Activated CD4-positive, alpha-beta T cell treated with anti-CD3 and anti-CD28 coated beads, Interleukin-2, amount 50 U/mL, for 1 hour (primary cell): ENCODE measurements at places on chromosomes 3 and 15.

DNA sequence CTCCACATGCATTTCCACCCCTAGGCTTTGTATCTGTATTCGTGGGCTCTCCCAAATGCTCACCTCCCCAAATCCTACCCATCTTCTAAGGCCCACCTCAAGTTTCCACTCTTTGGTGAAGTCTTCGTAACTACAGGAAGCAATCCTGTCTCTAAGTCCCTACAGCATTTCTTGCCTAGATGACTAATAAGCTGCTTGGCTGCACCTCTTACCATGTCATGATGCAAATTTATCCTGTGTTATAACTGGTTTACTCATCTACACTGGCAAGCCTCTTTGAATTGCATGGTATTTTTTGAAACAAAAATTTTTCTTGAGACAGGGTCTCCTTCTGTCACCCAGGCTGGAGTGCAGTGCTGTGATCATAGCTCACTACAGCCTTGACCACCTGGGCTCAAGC, 73.3 kb downstream of the SETMAR start:
- DNase-seq, result no peak

GRCh38 chr15:25366058-25366457, 72.8 kb downstream of the UBE3A start:
- no peak for DNase-seq

DNA sequence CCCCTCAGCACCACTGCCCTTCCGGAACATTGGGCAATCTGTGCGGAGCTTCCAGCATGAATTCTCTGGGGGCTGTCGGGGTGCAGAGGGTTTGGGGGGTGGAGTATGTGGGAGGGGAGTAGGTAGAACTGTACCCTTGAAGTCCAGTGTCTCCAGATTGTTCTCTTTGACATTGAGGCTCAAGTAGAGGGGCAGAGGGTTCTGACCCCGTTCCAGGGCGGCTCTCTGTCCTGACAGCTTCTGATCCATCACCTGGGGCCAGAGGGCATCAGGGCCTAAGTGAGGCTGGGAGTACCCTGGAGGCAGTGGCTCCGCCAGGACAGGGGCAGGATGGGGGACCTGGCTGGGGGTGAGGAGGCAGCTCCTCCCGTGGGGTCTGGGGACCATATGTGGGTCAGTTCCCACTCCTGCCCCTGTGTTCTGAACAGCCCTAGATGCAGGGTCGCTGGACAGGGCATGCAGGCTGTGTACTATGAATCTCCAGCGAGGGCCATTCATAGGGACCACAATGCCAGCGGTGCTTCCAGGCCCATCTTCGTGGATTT, 22.1 kb downstream of the PLA2G4D start:
- DNase-seq, result no peak

GRCh38 chr3:37204314-37204713, 29.9 kb upstream of the LRRFIP2 start:
- DNase-seq, result no peak

- no peak for DNase-seq
These were observed 33.7 kb upstream of the IGF1R start for GRCh38 chr15:98614681-98615080.

DNA sequence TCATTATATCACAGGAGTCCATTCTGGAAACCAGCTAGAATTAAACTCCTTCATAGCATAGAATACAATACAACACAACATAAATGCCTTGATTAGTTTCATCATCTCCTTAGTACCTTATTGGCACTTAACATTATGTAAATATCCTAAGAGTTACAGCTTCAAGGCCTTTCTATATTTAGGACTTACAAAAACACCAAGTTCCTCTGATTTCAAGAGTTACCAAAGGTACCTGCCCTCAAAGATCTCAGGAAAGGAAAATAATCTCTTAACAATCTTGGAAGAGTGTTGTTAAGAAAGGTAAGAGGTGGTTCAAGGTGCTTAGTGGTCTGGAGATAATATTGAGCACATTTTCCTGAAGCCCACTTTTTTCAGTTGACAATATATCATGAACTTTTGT, 477.7 kb downstream of the IGSF11 start:
- DNase-seq, result no peak

GRCh38 chr15:80841541-80841940, 62.4 kb downstream of the CEMIP start:
- no peak for DNase-seq

DNA sequence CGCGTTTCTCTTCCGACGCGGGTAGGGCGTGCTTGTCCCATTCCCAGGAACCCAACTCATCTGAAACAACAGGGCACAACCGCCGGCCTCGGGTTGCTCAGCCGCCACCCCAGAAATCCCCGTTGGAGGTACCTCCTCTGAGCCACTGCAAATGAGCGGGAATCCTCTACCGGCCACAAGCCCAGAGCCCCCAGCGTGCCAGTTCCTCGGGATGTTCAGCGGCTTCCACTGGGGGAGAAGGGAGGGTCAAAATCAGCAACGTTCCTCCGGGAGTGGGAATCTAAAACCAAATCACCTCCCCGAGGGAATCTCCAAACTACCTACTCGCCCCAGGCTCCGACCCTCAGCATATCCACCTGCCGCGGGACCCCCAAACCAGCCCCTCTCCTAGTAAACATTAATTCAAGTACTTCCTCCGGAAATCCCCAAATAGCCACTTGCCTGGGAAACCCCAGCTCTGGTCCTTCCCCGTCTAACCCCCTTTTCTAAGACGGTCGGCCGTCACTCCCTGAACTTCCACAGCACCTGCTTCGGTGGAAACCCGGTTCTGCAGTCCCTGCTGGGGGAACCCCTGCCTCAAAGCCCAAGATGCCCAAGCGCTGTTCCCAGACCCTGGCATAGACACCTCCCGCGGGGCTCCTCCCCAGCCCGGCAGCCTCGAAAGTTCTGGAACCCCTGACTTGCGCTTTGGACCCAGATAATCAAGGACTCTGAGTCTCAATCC, 887 bp downstream of the OXTR start:
- DNase-seq, result no peak
